ENCODE measurements at places on chromosomes 5 and 9.

DNA sequence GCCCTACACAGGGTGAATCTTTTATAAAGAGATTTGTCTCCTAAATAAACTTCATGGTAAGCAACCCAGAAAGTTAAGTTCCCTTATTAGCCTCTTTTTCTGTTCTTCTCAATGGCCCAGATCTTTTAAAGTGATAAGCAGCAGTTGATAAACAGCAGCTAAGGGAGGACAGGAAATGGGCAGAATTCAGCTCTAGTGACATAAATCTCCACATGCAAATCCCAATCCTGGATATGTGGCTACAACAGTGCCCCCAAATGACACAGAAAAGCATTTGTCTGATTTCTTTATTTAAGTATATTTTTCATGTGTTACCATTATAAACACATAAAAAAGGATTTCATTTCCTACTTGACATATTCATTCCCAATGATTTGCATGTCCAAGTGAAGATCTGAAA, 199.0 kb downstream of the DTWD2 start:
- DNase-seq: no peak

DNA sequence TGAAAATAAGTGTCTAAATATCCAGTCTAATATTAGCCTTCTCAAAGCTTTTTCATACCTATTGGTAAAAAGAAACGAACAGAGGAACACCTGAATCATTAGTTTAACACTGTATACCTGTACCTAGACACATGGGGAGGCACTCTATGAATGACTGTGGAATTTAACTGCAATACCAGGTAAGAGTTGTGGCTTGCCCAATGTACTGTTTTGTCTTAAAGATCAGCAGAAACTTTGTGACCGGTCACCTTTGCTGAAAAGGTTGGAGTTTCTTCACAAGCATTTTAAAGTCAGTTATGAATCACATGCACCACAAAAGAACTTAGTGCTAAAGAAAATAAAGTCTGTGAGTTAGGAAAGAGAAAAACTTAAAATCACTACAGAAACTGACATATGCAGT, 2.4 kb downstream of the PGGT1B start:
- no peak for DNase-seq

DNA sequence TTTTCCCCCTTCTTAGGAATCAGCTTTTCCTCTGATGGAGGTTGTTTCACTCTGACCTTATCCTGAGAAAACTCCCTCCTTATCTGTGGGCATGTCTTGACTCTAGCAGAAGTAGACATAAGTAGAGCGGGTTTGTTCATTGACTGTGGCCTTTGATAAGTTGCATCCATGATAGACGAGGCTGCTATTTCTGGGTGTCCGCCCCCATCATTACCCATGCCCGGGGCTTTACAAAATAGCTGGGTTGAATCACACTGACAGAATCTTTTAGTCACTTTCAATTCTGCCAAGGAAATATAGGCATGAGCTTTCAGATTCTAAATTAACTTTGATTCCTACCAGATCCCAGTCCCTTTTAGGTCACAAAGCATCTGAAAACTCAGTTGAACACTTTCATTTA, 223.8 kb downstream of the SEC61B start:
- no peak for DNase-seq

DNA sequence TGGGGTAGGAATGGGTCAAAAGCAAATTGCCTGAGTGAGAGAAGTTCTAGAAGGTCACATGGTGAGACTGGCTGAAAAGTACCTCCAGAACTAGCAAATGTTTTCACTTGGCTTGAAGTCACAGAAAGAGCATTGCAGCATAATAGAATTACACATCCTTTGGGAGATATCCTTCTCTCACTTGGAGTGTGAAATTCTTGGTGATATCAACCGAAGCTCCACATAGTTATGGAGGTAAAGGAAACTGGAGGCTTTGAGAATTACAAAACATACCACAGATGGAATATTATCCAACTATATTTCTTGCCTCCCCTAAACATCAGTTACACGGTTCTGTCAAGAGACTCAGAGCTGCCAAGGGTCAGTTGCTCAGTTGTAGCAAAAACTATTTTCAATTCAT, 182.4 kb downstream of the SEMA5A start:
- no peak for DNase-seq

DNA sequence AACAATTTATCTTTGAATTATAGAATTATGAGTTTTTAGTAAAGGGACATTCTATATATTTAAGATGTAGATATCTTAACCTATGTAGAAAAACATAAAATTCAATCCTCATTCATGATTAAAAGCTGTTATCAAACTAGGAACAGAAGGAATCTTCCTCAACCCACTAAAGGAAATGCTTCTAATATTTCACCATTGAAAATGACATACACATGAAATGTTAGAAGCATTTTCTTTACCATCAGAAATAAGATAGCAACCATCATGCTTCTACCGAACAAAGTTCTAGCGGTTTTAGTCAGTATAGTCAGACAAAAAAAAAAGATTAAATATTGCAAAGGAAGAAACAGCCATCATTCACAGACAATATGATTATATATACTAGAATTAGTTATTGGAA, 32.2 kb downstream of the SHOC1 start:
- DNase-seq: no peak

GRCh38 chr9:112274600-112274999, 58.8 kb downstream of the PTBP3 start:
- DNase-seq: no peak

DNA sequence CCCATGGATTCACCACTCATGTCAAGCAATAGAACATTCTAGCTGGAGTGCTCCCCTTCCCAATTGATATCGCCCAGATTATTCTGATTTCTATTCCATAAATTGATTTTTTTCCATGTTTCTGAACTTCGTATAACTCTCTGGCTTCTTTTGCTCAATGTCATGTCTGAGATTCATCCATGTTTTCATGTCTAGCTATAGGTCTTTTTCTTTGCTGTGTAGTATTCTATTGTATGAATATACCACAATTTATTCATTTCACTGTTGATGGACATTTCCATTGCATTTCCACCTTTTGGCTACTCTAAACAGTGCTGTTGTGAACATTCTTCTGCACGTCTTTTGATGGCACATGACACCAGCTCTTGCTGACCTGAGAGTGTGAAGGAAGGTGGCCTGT, 19.6 kb downstream of the PTPA start:
- DNase-seq: no peak

DNA sequence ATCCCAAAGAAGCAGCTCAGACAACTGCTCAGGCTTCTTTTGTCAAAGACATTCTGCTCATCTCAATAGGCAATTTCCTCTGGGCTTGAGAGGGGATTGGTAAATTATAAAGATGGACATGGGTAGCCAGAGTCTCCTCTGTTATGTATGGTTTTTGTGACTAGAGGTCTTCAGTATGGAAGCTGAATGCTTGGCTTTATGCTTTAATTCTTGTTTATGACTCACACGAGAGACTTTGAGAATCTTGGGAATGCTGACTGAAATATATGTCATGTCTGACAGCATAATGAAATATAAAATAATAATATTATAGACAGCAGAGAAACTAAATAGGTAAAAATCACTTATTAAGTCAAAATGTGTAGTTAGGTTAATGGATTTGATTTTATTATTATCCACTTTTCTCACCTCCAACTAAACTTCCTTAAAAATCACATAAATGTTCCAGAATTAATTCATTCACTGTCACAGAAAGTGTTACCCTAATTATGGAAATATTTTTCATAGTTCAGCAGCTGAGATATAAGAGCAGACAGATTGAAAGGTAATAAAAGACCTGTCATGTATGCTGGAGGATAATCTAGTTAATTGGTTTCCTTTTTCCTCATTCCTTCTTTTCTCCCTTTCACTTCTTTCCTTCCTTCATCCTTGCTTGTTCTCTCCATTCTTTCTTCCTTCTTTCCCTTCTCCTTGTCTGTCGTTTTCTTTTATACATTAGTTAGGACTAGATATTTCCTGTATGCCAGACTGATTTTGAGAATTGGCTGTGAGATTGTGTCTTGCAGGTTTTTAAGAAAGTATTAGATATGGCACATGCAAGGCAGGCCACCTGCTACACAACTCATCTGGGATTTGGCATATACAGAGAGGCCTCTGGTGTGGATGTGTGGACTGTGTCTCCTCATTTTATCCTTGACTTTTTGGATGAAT, 1866.1 kb upstream of the NUDT12 start:
- DNase-seq: no peak
